ENCODE measurements at places on chromosomes 1 and 21.

- DNase-seq, result no peak
Measured at GRCh38 chr1:157155658-157156057, 17.5 kb upstream of the ETV3 start.

DNA sequence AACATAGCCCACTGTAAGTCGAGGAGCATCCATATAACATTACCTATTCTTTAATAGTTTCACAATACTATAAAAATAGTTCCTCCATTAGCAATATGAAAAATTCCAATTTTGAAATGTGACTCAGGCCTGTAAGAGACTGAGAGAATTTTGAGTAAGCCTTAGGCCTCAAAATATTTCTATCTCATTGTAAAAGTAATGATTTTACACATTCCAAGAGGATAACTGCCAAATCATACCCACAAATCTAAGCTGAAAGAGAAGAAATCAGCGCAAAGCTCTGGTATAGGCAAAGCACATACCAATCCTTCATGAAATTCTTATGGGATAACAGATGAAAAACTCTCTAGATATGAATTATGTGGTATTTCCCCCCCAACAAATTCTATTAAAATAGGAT is 144.1 kb downstream of the CDC42BPA start:
- DNase-seq, result no peak

GRCh38 chr1:166032572-166033371 is 134.0 kb downstream of the FAM78B start:
- no peak for DNase-seq

DNA sequence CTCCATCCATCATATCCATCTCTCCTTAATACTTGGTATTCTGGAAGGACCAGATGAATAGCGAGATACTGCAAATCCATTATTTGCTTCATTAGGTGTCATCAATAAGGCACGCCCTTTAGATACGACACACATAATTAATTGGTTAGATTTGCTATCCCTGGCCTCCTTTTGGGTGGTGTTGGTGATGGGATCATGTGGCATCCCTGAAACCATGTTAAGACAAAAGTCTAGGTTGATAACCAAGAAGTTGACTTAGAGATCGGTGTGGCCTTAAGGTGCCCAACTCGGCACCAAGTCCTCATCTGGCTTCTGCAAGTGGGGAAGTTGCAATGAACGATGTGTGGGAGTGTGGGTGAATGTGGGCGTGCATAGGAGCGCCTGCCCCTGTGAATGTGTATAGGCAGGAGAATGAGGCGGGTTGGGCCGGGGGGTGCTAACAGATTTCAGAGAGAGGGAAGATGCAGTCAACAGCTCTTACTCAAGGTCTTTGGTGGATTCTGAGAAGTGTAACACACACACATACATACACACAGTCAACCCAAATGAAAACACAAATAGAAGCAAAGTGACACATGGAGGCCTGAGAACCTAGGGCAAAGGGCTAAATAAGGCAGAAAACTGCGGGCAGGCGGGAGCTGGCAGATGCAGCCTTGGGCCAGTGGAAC is 415.7 kb upstream of the ESRRG start:
- no peak for DNase-seq

DNA sequence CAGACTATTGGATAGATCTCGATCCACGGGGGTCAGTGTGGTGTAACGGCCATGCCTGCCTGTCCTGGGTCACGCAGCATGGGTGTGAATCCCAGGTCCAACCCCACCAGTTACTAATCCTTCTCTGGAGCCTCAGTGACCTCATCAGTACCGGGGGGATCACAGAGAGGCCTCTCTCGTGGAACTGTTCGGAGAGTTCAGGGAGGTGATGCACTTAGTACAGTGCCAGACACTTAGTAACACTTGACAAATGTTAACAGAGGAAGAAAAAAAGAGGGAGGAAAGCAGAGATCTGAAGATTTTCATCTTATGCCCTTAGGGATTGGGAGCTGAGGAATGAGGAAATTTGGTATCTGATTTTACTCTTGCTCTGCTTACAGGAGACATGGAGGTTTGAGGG is 2.9 kb downstream of the ABCA4 start:
- no peak for DNase-seq

- no peak for DNase-seq
Measured at GRCh38 chr21:29514652-29515247, 216.0 kb downstream of the BACH1 start.

GRCh38 chr1:180905927-180906326 is 6.8 kb upstream of the KIAA1614 start:
- no peak for DNase-seq
